Left renal pelvis (tissue), 4 donors: ENCODE measurements at places on chromosomes 6 and 20. TPM values are rescaled to one million over a fixed set of nuclear protein-coding genes. Genes with fewer than 3 reads are reported as not detected.

- DNase-seq = no peak
Measured at GRCh38 chr6:79796197-79796596, 151.2 kb downstream of the ELOVL4 start.

- no peak for DNase-seq
Measured at GRCh38 chr6:72963946-72964345, 261.4 kb downstream of the KHDC1L start.

DNA sequence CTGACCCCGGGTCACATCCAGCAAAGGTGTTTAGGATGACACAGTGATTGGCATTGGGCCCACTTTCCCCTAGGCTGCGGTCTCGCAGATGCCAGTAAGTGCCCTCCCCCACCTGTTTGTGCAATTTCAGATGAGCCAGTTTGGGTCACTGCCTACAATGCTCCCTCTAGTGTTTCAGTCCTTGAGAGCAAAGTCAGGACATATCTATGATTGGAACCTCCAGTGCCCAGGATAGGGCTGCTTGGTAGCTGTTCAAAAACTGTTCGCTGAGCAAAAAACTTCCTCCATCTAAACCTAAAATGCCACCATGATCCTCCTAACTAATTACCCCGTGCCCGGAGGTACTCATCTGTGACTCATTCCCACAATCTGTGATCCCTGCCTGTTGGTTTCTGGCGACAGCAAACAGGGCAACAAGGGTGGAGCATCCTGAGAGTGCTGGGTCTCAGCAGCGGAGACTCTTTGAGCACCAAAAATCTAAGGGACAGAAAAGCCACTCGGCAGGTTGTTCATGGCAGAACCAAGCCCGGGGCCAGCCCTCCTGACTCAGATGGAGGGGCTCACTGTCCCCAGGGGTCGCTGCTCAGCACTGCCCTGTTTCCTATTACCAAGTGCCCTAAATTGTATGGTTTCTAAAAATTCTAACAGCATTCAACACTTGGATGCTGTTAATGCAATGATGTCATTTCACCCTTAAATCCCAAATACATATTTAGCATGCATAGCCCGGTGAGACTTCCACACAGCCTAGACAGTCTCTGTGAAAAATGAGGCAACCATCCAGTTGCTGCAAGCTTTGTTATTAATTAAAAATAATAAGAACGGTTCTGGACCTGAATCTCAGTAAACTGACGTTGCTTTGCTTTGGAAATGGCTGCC lies 5.0 kb downstream of the VSX1 start:
- DNase-seq = no peak

Gene PLA2G7
- 13.5 TPM for polyA plus RNA-seq

Gene METTL24
- polyA plus RNA-seq = 13.8 TPM

Gene SPEF1
- polyA plus RNA-seq = 1.7 TPM

Gene HTR1B
- 0.32 TPM for polyA plus RNA-seq

Gene BTN1A1
- polyA plus RNA-seq = 0.15 TPM

Gene FAM217A
- 1.3 TPM for polyA plus RNA-seq
